ENCODE measurements at places on chromosomes 11 and 22. TPM values are rescaled to one million over a fixed set of nuclear protein-coding genes. Genes with fewer than 3 reads are reported as not detected.

DNA sequence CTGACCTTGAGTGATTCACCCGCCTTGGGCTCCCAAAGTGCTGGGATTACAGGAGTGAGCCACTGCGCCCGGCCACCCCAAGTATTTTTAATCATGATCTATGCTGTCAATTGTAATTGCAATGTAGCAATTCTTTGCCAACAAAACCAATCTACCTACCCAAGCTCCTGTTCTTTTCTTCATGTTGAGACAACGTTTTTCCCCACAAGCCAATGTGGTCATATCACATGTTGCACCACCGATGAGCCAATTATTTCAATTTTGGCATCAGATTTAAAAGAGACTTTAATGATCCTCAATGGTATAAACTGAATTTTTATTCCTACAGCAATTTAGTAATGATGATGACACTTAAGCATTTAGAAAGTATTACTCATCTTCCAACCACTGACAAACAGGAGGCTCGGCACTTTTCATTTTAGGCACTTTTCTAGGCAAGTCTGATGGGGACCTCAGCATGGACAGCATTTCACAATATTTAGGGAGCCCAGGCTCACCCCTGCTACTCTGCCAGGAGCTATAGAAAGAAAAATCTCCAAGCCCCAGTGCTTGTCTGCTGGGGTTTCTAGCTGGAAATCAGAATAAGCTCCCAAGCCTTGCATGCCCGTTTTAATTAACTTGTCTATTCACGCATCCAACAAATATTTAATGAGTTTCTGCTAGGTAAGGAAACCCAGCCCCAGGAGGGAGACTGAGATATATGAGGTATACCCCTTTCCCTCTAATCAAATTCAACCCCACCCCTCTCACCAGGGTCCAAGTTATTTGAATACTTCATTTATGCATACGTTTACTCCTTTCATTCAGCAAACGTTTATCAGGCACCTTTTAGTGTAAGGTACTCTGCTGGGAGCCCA lies 291.4 kb downstream of the ST3GAL4 start:
- H3K4me3 ChIP-seq: no peak overlapping the region
- H3K27ac ChIP-seq: no peak overlapping the region
- no peaks in the 10 kb centered on the region for H3K4me1 ChIP-seq

DNA sequence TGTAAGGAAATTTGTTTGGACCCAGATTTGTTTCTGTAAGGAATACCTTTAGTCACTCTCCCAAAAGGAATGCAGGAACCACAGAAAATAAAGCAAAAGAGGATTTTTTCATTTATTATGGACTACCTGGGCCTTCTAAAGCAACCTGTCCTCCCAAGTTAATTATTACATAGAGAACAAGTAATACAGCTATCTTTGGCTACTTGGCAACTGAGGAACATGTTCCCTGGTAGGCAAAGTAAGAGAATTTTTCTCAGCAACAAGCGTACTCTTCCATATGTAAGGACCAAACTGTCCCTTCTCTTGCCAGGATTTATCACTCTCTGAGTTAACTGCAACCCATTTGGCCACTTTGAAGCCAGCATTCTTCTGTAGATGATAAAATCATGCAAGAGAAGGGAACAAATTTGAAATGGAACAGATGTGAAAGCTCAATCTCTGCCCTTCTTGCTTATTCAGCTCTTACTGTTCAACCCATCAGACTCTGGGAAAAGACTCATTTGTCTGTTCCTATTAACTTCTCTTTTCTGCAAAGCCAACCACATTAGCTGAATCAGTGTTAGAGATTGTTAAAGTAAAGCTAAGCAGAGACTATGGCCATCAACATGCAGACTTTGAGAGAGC lies 190.2 kb downstream of the SWAP70 start:
- no peak for DNase-seq
- H3K27ac ChIP-seq: no peak overlapping the region
- H3K4me3 ChIP-seq: no peak overlapping the region

DNA sequence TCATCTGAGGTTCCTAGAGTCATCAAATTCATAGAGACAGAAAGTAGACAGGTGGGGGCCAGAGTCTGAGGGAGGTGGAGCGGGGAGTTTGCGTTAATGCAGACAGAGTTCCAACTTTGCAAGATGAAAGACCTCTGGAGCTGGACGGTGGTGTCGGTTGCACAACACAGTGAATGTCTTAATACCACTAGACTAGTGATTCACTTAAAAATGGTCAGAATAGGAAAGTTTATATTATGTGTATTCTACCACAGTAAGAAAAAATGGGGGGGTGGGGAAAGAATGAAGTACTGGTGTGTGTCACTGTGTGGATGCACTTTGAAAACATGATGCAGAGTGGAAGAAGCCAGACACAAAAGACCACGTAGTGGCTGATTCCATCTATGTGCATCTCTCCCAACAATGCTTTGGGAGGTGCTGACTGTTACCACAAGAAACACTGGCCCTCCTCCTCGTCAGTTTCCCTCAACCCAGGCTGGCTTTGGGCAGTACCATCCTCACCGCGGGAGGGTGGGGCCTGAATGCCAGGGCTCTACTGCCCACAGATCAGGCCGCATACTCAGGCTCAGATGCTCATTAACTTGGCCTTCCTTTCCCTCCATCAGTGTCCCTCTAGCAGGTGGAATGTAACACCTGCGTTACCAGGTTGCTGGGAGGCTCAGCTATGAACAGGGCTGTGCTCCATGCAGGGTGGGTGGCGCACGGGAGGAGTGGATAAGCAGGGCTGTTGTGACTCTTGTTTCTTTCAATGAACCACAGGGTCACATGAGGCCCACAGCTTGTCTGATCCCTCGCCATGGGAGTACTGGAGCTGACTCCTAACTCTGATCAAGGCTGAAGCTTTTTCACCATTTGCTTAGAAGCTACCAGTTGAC lies 297.0 kb downstream of the CTTN start:
- DNase-seq: no peak
- no peak overlapping the region for H3K4me3 ChIP-seq
- no peaks in the 10 kb centered on the region for H3K27me3 ChIP-seq
- H3K4me1 ChIP-seq: no peaks in the 10 kb centered on the region
- H3K27ac ChIP-seq: no peak overlapping the region
- 0 out of 2 replicates have a peak, but pooled peaks cover 4% of the 10 kb centered on the region for H3K36me3 ChIP-seq

GRCh38 chr22:50027639-50028537 lies 15.3 kb upstream of the IL17REL start:
- H3K4me1 ChIP-seq: peaks cover 3% of the 10 kb centered on the region
- no peak for DNase-seq
- no peak overlapping the region for H3K27ac ChIP-seq

GRCh38 chr11:67651976-67652781 lies 1.6 kb upstream of the ACY3 start:
- H3K36me3 ChIP-seq: no peaks in the 10 kb centered on the region
- peak; percentile 25 for DNase-seq
- H3K4me1 ChIP-seq: peaks cover 15% of the 10 kb centered on the region
- H3K4me3 ChIP-seq: no peak overlapping the region
- H3K27me3 ChIP-seq: no peaks in the 10 kb centered on the region
- no peak overlapping the region for H3K27ac ChIP-seq

Gene CDC42BPG
- 36.0 TPM for total RNA-seq

Gene GPHA2
- total RNA-seq: not detected

Gene CHST1
- total RNA-seq: not detected

Gene EXT2
- total RNA-seq: 71.5 TPM

Gene TEX54
- 0.95 TPM for total RNA-seq

Gene PGR
- not detected for total RNA-seq

Gene HBB
- not detected for total RNA-seq
